EL (cell line): ENCODE measurements at places on chromosomes 2 and 18.

GRCh38 chr2:173282795-173283545 lies 71.7 kb upstream of the CDCA7 start:
- DNase-seq, result no peak

DNA sequence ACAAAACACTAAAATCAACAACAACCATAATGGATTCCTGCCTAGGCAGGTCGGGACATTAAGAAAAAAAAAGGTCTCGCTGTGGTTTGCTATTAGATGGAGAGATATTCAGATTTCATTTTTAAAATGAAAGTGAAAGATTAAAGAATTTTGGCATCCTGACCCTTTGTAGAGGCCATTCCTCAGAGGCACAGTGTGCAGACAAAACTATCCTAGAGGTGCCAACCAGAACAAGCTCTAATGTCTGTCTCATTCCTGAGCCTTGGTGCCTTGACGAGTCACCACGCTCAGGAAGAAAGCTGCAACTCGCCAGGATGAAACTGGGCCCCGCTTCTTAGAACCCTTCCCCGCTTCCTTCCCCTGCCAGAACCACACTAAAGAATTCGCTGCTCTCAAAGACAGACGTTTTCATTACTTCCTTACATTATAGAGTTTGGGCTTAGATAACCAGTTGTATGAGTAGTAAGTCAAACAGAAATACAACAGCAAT lies 156.0 kb downstream of the TGIF1 start:
- peak; percentile 61 for DNase-seq

GRCh38 chr2:13193075-13193474 lies 476.3 kb downstream of the TRIB2 start:
- DNase-seq, result peak; percentile 5

- DNase-seq, result no peak
Measured at GRCh38 chr2:187168720-187169713, 279.0 kb downstream of the CALCRL start.

GRCh38 chr2:136986605-136987221 lies 221.4 kb downstream of the THSD7B start:
- no peak for DNase-seq

DNA sequence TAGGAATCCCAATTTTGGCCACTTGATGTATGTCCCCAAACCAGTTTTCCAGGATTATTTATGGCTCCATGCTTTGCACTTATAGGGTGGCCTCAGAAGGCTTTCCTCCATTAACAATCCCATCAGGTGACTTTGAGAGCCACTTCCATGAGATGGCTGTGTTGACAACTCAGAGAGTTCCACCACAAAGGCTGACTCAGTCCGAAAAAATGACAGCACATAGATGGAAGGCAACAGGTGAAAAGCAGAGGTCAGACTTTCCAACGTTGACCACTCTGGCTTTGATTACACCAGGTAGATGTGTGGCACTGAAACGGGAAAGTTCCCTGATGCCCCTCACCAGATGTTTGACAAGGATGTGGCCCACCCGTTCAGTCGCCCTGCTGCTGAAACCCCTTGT lies 431.4 kb upstream of the TNP1 start:
- DNase-seq, result no peak
